Cerebellum (tissue), 4 donors: ENCODE measurements at places on chromosomes 16 and 17.

- no peak for DNase-seq
Measured at GRCh38 chr17:3755335-3756030, 31.8 kb downstream of the HASPIN start.

DNA sequence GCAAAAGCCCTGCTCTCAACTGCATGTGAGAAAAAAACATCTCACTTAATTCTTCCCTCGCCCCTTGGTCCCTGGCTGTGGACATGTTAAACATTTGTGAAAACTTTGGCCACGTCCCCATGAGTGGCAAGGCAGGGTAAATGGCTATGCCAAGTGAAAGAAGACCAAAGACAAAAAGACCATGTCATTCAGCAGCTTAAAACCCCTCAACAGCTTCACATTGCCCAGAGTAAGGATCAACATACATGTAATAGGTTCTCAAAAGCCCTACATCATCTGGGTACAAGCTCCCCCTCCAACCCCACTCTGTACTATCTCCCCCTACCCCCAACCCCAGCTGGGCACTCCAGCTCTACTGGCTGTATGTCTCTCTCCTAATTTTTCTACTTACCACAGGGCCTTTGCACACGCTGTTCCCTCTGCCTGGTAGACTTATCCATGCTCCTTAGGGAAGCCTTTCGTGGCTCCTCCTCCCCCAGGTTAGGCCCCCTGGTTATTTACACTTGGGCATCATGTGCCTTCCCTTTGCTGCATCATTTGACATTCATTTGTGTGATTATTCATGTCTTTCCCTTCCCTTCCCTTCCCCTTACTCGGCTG, 75.7 kb downstream of the NDE1 start:
- no peak for DNase-seq

- no peak for DNase-seq
Measured at GRCh38 chr17:39110435-39111136, 40.9 kb downstream of the PLXDC1 start.

- DNase-seq = no peak
Measured at GRCh38 chr17:4586043-4586442, 1.7 kb downstream of the SMTNL2 start.

GRCh38 chr17:28540231-28540630, 12.2 kb downstream of the UNC119 start:
- no peak for DNase-seq
